Effector memory CD8-positive, alpha-beta T cell (primary cell): ENCODE measurements at places on chromosomes 1 and 21.

- DNase-seq, result no peak
Observed at GRCh38 chr1:41547781-41548560, 63.5 kb upstream of the EDN2 start.

DNA sequence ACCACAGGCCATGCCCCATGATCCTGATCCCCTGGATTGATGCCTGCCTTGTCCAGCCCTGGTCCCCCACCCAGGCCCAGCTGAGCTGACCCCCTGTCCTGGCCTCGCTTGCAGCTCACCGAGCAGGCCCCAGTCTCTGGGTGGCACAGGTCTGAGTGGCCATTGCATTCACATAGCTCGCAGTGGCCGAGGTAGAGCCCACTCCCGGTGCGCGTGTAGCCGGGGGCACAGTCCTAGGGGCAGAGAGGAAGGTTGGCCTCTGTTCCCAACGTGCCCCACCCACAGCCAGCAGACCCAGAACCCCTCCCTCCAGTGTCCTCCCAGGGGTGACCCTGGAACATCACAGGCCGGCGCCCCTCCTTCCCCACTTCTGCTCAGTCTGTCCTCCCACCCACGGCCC, 51.9 kb downstream of the LDLRAD2 start:
- DNase-seq, result no peak

DNA sequence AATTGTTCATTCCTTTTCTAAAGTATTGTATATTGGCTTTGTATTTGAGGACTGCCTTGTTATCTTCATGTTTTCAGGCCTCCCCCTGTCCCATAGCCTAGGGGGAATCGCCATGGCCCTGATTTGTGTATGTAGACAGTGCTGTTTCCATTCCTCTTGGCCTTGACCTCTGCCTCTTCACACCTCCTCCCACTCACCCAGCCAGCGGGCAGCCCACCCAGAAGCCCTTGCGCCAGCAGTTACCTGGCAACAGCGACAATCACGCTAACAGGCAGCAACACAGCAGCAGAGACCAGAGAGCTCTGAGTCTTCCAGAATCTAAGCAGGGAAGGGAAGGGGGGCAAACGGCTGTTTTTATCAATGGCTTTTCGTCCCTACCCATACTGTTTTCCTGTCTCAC, 50.0 kb upstream of the NPL start:
- DNase-seq, result no peak

DNA sequence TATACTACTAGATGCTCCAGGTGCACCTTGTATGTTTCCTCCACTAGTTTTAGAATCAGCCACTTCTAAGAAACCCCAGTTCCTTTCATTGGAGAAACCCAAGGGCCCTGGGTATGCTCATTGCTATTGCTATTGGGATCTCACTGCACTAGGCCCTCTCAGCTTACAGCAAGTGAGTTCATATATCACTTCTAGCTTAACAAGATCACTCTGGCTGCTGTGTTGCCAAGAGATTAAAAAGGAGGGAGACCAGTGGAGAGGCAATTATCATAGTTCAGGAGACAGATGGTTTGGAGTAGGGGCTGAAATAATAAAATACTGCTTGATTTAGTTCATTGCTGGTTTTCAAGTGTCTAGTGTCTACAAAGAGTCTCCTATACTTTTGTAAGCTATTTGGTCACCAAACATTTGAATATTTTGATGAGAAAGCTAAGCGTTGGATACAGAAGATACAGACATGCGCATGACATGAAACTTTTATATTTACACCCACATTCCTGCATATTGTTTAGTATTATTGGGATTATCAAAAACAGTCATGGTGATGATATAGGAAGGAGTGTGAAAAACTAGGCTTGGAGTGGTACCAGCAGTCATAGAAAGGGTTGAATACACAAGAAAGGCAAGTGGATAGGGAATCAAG, 671.9 kb downstream of the ADGRL2 start:
- DNase-seq, result no peak

- DNase-seq, result no peak
Observed at GRCh38 chr1:207872621-207873020, 38.3 kb downstream of the CD34 start.

DNA sequence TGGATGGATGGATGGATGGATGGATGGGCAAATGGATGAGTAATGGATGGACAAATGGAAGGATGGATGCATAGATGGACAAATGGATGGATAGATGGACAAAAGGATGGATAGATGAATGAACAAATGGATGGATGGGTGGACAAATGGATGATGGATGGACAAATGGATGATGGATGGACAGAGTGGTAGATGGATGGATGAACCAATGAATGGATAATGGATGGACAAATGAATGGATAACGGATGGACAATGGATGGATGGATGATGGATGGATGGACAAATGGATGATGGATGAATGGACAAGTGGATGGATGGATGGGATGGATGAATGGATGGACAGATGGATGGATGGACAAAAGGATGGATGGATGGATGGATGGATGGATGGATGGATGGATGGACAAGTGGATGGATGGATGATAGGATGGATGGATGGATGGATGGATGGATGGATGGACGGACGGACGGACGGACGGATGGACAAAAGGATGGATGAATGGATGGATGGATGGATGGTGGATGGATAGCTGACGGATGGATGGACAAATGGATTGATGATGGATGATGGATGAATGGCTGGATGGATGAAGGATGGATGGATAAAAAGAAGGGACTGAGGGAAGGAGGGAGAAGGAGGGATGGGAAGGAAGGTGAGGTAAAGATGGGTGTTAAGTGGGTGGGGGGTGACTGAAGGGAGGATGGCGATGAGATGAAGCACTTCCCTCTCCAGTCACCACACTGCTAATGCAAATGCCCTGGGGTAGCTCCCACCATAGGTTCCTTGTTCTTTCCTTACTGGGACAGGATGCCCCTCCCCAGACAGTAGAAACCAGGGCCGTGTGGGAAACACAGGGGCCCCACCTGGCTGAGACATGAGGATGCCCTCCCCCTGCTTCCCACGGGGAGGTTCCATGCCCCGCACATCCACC, 29.8 kb downstream of the CHD5 start:
- DNase-seq, result no peak

GRCh38 chr1:221724931-221725605, 16.8 kb downstream of the DUSP10 start:
- DNase-seq, result no peak

DNA sequence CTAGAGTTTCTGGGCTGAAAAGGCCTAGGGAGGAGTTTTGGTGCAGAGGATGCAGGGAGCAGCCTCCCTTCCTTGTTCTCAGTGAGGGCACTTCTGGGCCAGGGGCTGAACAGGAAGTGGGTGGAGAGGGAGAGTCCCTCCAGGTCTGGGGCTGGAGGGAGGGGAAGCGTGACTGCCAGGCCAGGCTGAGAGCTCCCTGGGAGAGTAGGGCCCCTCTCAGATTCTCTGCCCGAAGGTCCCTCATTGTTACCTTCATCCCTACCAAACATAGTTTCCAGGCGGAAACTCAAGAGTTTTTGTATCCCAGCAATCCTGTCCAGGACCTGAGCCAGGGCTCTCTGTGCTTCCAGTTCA, 36.8 kb downstream of the CITED4 start:
- DNase-seq, result no peak

DNA sequence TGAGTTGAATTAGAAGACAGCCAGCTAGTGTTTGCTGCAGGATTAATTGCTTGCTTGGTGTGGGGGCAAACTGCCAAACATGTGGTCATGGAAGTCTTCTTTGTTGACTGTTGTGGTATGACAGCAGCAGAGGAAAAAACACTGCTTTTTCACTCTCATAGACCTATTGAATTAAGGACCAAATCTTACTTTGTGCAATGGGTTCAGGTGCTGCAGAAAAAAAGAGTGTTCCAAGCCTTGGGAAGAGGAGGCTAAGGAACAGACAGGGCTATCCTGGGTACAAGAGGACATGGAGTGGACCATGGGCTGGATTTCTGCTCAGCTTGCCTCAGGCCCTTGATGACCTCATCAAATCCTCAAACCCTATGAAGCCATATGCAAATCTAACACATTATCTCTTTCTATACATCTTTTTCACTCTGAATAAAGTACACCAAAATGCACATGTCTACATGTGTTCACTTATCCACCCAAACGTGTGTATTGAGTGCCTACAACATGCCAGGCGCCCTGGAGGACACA, 61.5 kb downstream of the SIPA1L2 start:
- DNase-seq, result peak; percentile 17

DNA sequence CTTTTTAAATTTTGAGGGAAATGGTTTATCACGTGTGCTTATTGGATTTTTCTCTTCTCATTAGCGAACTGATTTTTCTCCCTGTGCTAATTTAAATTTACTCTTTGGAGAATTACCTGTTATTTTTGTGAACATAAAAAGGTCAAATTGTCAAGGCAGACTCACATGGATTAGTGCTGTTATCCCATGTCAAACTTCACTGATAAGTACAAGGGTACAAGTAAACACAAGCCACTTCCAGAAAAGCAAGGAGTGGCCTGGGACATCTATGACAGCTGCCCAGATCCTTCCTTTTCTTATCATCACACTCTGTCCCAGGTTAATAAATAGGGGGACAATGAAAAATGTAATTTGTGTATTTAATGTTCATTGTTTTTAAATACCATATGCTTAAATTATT, 901.2 kb downstream of the LTN1 start:
- DNase-seq, result no peak

- no peak for DNase-seq
Observed at GRCh38 chr1:240198376-240198775, 106.7 kb downstream of the FMN2 start.

GRCh38 chr1:68426594-68426993, 23.2 kb downstream of the RPE65 start:
- no peak for DNase-seq

DNA sequence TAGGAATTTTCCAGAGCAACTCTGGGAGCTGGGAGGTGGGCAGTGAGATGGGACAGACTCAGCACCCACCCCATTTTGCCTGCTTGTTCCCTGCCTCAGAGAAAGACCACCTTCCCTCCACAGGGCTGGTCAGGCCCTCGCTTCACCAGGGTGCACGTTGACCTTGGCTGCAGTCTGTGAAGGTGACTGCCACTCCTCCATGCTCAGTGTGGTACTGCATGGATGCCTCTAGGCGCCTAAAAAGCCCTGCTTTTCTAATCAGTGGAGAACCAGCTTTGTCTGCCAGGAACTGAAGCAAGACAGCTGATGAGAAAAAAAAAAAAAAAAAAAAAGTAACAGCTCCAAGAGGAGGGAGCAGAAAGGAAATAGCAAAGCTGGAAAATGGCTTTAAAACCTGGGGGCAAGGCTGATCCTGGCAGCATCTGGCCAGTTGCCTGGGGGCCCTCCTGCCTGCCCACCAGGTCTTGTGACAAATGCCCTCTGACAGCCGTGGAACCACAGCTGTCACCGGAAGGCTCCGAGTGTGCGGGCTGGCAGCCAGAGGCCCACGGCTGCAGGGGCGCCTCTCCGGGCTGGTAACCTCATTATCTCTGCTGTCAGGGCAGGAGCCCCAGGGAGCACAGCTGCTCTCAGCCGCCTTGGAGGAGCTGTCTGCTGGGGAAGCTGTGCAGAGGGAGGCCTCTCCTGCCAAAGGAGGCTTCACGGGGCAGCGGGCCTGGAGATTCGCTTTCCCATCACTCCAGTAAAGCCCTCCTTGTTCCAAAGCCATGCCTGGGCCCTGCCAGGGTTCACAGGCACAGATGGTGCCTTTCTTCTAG, 13.7 kb downstream of the KIAA1614 start:
- DNase-seq, result no peak

DNA sequence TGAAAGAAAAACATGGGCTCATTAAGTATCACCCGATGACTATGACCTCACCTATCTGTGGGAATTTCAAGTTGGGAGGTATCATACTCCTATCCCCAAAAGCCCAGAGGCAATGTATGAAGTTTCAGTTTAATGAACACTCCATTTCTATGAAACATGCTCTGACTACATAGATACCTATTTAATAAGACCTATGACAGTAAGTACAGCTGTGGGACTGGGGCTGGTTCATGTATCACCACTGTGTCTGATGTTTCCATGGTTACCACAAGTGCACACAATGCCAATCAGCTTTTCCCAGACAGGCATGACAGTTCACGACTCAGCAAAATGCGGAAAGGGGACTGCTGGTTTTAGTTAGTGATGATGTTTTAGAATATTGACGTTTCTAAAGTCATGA, 167.7 kb downstream of the SIPA1L2 start:
- DNase-seq, result no peak

DNA sequence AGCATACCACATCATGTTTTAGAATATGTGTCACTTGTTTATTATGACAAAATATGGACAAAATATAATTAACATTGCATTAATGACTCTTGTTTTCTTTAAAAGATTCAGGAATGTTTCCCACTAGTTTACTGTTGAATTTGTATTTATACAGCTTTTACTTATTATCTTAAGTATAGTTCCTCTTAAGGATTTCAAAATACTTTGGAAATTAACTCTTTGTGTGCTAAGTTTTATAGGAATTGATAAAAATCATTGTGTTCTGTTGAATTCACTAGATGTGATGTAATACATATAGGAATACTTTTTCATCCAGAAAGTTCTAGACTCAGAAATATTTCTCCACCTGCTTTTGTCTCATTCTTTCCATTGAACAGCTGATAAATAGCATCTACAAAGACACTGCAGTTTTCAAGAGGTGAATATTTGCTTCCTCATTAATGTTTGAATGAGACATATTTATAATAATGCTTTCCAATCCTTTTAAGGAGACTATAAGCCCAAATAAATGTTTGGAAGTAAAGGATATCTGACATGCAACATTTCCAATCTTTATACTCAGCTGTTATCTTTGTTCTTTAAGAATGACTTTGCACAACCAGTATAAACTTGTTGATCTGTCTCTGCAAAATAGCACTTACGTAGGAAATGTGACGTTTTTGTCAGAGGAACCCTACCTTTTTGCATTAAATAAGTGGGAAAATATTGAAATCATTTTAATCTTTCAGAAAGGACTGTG, 38.4 kb upstream of the SAMSN1 start:
- no peak for DNase-seq

- DNase-seq, result no peak
Observed at GRCh38 chr1:16980473-16981268, at the start of gene MFAP2. Gene MFAP2 (minus strand): TSS chr1:16980620. CDS start chr1:16978273, 2,347 bp downstream.
